ENCODE measurements at places on chromosomes 5 and 9. TPM values are rescaled to one million over a fixed set of nuclear protein-coding genes. Genes with fewer than 3 reads are reported as not detected.

DNA sequence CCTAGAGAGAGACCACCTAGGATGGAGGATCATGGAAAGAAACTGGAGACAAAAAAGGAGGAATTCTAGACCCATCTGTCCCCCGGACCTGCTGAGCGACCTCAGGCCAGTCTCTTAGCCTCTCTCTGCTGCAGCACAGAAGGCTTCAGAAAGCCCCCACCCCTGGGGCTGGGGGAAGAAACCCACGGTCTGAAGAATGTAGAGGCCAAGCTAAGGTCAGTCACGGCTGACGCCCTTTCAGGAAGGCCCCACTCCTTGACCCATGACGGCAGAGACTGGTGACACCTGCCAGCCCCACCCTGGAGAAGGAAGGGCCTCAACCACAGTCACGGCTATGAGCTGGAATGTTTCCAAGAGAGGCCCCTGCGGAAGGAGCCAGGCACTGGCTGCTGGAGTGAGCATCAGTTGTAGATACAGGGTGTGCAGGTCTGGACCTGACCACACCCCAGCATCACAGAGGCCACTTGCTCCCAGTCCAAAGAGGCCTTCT is 120.5 kb upstream of the BOD1 start:
- DNase-seq: no peak

Gene C5orf34
- 14.5 TPM for total RNA-seq

DNA sequence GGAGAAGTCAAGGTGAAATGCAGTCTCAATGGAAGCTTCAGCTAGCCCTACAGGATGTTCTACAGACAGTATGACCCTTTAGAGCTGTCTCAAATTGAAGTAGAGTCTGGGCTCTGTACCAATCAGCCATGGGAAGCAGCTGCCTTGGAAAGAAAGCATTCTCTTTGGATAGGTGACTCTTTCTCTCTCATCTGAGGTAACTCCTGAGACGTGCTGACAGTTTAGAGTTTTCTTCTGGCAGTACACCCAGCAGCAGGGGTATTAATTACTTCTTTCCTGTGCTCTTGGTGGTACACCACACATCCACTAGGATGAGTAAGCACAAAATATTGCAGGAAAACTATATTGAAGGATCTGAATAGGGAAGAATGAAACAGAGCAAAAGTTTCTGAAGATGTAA is 329.6 kb upstream of the RGMB start:
- peak; percentile 10 for DNase-seq

- no peak for DNase-seq
Measured at GRCh38 chr5:105544300-105544699, 1981.7 kb upstream of the NUDT12 start.

DNA sequence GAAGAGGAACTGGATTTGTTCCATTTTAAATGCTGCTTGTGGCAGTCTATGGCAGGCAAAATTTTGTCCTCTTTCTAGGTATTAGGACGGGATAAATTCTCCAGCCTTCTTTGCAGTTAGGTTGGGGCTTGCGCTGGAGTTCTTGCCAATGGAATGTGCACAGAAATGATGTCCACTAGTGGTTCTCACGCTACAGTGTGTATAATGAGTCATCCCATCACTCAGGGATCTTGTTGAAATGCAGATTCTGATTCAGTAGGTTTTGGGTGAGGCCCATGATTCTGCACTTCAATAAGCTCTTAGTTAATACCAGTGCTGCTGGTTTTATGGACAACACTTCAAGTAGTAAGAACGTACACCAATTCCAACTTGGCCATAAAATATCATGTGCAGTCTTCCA is 317.6 kb upstream of the KLF4 start:
- DNase-seq: peak; percentile 89
